ENCODE measurements at places on chromosomes 6 and 20. TPM values are rescaled to one million over a fixed set of nuclear protein-coding genes. Genes with fewer than 3 reads are reported as not detected.

Gene FOXQ1
- total RNA-seq, result 5.0 TPM

Gene ZNF311
- total RNA-seq, result 0.43 TPM

Gene CST5
- not detected for total RNA-seq

Gene UBE3D
- total RNA-seq, result 9.2 TPM

Gene CST4
- not detected for total RNA-seq

Gene MOG
- total RNA-seq, result not detected
